ENCODE measurements at places on chromosomes 4 and X.

GRCh38 chr4:99687120-99687519 is 29.5 kb upstream of the C4orf54 start:
- no peak for DNase-seq

DNA sequence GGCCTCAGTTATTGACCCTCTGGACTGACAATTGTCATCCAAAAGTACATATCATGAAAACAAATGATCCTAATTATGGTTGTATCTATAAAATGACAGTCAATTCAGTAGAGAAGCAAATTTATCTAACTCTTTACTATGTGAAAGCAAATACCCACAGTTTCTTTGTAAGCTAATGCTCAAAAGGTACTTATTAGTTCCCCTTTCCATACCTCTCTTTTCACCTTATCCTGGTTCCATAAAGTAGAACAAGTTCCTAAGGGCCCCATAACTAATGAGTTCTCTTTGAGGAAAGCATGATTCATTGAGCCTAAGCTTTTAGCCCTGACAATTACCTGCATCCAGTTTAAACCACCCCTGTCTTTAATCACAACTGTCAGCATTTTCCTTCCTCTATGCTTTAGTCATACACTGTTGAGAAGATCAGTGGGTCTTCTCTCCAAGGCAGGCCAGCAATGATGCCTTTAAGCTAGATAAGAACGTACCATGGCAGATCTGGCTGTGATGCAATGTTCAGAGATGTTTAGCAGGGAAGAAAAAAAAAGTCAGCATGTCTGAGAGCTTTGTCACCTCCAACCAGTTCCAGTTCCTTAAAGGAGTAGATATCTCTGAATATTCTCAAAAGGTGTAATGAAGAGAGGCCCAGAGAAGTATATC is 179.7 kb upstream of the RASGEF1B start:
- DNase-seq: no peak

DNA sequence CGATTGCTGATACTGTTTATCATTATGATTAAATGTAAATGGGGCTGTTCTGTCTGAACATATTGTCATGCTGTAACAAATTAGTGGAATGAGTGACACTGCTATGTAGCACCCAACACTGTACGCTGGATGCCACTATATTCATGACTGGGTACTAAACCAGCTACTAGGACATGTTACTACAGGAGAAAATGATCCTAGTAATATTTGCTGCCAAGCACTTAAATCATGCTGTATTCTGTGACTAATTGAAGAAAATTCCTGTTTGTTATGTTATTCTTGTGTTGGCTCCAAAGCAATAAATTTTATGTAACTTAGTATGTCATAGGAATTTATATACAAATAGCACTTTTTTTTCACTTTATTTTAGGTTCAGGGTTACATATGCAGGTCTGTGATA is 804.2 kb downstream of the CENPC start:
- DNase-seq: no peak

GRCh38 chrX:21738950-21739287 is 19.0 kb downstream of the SMPX start:
- no peak for DNase-seq

DNA sequence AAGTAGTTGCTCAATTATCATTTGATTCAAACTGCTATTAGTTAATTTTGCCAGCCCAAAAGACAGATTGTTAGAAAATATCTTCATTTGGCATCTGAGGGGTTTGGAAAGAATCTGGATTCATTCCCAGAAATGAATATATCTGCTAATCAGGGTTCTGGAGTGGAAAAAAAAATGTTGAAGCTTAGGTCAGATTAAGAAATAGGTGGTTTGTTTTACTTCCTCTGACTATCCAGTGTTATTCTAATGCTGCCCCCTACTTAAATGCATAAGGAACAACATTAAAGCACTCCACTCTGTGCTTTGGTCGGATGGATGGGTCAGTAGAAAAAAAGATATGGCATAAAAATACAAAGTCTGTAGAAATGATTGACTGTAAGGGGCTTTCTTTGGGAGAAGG is 89.0 kb downstream of the LUZP4 start:
- DNase-seq: no peak

DNA sequence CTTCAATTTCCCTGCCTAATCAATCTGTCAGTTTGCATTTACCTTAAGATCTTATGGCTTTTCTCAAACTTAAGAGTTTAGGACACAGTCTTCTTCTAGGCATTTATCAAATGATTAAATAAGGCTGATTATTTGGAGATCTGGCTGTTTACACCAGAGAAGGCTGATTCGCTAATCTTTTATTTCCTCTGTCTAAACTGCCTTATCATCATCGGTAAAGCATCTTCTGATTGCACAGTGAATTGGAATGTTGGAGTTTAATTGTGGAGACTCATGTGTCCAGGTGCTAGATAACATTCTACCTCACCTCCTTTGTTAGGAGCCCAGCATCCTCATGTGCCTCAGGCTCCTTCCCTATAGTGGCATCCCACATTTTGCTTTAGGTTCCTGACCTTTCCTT is 100.3 kb upstream of the DDIT4L start:
- no peak for DNase-seq

DNA sequence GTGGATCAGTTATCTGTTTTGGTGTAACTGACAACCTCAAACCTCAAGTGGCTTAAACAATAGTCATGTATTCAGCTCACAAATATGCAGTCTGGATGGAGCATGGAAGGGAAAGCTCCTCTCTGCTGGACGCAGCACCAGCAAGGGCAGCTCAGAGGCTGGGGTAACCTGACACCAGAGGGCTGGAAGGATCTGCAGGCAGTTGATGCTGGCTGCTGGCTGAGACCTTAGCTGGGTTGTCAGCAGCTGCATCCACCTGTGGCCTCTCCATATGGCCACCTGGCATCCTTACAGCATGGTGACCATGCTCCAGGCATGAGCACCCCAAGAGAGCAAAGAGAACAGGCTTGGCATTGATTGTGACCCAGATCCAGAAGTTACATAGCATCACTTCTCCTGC is 46.7 kb downstream of the ENPP6 start:
- DNase-seq: no peak

DNA sequence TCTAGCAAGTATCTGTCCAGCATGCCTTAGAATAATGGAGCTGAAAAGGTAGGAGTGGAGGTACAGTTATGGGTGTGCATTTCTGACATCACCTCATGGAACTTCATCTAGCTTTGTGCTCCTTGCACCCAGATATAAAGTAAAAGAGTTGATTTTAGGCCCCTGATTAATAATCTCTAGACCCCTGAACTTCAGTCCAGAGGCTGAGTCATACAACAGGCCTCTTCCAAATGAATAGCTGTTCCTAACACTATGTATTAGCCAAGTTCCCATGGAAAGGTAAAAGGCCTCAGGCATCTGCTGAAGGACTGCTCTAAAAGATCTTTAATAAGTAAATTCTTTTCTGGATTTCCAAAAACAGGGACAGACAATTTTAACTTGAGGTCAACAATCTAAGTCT is 16.2 kb downstream of the TBC1D9 start:
- no peak for DNase-seq

Measured in NCI-H1436 (cell line).